RPMI7951 (cell line): ENCODE measurements at places on chromosomes 2 and 18.

GRCh38 chr2:5520463-5520972 lies 171.7 kb upstream of the SOX11 start:
- peak; percentile 7 for DNase-seq

DNA sequence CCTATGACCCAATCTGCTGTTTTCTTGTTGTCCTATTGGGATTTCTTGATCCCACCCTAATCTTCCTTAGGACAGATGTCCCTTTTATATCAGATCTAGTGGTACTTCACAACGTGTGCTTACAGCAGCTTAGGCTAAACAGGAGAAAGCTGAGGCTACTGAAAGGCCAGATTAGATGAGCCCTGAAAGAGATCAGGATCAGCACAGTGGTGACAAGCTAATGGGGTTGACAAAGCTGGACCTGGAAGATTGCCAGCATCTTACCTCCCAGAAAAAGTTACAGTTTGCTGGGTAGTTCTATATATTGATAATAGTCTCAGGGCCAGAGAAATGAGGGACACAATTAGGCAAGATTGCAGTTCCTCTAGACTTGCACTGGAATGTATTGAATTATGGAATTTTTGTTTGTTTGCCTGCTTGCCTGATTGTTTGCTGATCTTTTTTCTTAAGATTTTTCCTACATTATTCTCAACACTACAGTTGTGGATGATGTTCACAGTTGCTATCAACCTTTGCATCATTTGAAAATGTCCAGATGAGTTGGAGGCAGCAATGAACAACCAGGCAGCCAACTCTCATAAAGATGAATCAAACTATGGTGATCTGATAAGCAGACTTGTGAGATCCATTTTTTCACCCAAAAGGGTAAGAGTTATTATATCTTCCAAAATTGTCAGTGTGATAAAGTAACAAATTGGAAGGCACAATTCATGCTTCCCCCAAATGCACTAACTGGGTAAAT lies 49.1 kb upstream of the PIK3C3 start:
- no peak for DNase-seq

GRCh38 chr2:165544897-165545296 lies 75.4 kb downstream of the CSRNP3 start:
- no peak for DNase-seq

DNA sequence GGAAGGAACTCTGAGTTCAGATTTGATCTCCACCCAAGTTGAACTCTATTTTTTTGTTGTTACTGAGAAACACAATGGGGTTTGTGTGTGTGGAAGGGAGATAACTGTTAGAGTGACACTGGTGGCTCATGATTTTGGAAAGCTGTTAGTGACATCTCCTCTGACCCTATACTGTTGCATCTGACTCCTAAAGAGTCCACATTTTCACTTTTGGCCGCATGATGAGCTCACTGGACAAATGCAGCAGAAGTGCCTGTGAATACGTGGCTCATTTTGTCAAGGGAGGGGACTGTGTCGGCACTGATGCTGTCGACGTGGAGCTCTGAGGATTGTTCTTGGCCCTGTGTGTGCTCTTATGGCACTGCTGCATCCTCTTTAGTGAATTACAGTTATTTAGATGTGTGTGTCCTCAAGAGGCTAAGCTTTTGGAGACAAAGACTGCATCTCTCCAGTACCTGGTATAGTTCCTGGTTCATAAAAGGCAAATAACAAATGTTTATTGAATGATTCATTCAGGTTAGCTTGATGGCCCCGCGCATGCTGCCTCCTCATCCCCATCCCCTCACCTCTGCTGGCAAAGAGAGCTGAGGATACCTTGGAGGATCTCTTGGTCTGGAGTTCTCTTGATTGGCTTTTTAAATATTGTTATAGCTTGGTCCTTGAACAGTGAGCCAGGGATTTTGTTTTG lies 135.4 kb downstream of the PHLPP1 start:
- DNase-seq: no peak

GRCh38 chr2:150150144-150150543 lies 337.3 kb downstream of the RND3 start:
- DNase-seq: no peak

GRCh38 chr2:100437751-100438150 lies 20.3 kb upstream of the CHST10 start:
- no peak for DNase-seq

DNA sequence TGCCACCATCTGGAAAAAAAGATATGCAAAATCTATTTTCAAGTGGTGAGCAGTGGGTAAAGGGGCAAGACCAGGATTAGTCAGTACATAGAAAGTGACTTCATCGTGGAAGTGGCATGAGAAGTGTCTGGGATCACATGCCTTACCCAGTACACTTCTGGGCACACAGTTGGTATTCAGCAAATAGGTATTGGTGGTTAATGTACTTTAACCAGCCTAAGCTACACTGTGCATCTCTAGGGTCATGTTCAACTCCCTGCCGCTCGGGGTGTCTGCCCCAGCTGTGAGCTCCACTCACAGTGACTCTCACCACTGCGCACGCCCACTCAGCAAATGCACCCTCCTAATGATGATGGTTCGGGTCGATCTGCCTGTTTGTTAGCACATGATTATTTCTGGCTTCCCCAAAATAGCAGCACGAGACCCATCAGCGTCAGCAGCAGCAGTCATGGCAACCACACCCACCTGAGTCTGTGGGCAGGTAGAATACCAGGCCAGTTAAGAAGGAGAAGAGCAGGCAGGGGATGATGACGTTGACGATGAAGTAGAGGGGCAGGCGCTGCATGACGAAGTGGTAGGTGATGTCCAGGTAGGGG lies 11.1 kb downstream of the CHRNA1 start:
- no peak for DNase-seq

DNA sequence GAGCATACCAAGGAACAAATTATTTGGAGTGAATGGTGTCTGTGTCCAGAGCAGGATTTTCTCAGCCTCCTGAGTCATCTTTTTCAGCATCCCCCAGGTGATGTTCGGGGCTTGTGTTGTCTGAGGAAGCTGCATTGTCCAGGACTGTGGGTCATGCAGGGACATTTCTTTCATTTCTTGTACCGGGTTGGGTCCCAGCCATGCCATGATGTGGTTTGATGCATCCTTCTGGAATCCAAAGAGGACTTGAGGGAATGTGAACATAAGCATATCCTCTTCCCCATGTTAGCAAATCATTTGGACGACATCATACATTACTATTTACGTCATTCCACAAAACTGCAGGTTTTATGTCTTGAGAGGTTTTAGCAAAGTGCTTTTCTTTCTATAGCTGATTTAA lies 797.8 kb downstream of the CCDC85A start:
- DNase-seq: no peak

- no peak for DNase-seq
Measured at GRCh38 chr2:216392945-216393840, 19.1 kb upstream of the SMARCAL1 start.

- DNase-seq: peak; percentile 1
Measured at GRCh38 chr2:192398236-192398635, 203.5 kb upstream of the TMEFF2 start.

DNA sequence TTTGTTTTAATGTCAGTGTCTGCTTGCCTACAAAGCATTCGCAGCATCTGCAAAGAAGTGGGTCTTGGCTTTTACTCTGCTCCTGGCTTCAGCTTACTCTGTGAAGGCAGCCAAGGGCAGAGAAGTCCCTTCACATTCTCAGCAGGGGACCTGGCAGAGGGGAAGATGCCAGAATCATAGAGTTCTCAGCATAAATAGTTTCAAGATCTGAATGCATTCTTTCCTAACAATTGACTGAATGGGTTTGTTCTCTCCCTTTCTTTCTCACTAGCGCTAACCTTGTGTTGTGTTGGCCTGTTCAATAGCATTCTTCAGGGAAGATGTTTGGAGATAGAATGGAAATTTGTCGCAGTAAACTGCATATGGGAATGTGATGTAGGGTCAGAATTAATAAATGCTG lies 106.9 kb downstream of the FARSB start:
- no peak for DNase-seq

DNA sequence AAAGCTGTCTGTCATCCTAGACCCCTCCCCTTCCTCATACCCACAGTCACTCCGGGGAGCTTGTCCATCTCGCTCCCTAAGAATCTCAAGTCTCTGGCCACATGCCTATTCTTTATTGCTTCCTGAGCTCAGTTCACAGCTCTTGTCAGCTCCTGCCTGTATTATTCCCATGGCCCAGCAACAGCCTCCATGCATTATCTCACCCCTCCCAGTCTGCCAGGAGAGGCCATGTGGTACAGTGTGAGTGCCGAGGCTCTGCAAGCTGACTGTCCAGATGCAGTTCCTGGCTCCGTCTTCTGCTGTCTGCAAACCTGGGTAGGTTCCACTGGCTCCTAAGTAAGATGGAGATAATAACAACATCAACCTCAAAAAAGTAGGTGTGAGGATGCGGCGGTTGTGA lies 79.7 kb downstream of the MRPS9 start:
- no peak for DNase-seq

GRCh38 chr2:20483194-20483895 lies 36.5 kb downstream of the RHOB start:
- DNase-seq: no peak

- DNase-seq: no peak
Measured at GRCh38 chr18:77679869-77680268, 430.2 kb downstream of the GALR1 start.
